ENCODE measurements at places on chromosomes 6 and 20. TPM values are rescaled to one million over a fixed set of nuclear protein-coding genes. Genes with fewer than 3 reads are reported as not detected.

Gene MAN1A1
- total RNA-seq, result 3.2 TPM

Gene HEY2
- not detected for total RNA-seq

Gene TFAP2A
- 83.9 TPM for total RNA-seq

Gene HTR1E
- not detected for total RNA-seq

Gene ZNF512B
- 17.9 TPM for total RNA-seq

Measured in Panc1 (cell line).